ENCODE measurements at places on chromosomes 11 and 22.

- DNase-seq = no peak
These were observed 2.4 kb upstream of the CASP4 start for GRCh38 chr11:104970756-104971155.

DNA sequence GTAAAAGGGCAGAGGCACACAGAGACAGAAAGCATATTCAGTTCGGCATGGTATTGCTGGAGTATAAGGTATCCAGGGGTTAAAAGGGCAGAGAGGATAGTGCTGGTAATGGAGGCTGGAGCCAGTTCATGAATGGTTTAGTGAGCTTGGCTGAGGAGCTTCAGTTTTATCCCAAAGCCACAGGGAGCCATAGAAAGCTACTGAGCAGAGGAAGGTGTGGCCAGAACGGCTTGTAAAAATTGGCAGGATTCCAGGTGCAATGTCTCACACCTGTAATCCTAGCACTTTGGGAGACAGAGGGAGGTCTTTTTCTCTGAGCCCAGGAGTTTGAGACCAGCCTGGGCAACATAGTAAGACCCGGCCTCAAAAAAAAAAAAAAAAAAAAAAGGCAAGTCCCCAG, 186.1 kb downstream of the MYO18B start:
- no peak for DNase-seq

DNA sequence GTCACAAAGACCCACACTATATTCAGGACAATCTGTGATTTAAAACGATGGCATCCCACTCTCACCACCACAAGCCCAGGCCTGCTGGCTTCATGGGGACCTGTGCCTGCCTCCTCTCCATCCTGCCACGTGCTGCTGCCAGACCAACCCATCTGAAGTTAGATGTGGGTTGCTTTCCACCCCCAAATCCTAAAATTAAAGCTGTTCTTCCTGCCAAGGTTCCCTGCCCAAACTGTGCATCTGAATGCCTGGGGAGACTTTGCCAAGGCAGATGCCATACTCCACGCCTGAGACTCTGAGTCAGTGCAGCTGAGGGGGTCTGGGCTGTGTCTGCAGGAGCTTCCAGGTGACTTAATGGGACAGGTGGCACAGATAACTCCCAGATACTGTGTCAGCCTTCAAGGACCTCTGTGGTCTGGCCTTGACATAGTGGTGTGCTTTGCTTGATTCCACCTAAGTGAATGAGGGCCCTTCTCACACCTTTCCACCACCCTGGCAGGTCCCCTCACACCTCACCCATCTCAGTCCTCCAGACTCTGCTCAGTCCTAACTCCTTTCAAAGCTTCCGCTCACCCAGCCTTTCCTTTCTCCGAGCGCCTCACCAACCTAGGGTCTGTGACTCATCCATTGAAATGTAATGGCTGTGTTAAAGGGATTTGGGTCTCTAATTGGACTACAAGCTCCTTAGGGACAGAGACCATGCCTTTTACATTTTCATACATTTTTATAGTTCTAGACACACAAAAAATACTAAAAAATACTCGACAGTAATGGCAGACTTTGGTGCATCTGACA, 18.6 kb downstream of the ADAMTS8 start:
- no peak for DNase-seq

DNA sequence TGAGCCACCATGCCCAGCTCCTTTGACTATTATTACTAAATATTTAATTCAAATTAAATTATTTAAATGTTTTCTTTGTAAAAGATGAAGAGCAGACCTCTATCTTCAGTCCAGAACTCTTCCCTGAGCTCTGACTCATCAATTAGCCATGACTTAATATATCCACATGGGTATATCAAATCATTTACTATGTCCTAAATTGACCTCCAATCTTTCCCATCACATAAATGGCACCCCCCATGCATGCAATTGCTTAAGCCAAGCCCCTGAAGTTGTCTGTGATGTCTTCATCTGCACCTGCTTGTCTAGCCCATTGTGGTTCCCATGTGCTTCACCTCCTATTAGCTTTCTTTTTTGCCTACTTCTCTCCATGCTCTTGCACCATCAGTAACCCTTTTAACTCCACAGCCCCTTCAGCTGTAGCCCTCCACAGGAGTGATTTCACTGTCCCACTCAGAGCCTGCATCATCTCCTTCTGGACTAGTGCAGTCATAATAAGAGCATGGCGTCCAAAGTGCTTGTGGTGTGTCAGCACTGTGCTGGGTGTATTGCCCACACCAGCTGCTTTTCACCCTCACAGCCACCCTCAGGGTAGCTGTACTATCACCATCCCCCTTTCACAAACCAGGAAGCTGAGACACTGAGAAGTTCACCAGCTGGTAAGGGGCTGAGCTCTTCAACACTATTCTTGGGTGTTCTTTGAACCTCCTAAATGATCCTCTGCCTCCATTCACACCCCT, 11.8 kb upstream of the THY1 start:
- DNase-seq = no peak

GRCh38 chr22:50713571-50714056, 24.4 kb upstream of the ACR start:
- no peak for DNase-seq

GRCh38 chr11:13784441-13784840, 116.0 kb downstream of the FAR1 start:
- no peak for DNase-seq

DNA sequence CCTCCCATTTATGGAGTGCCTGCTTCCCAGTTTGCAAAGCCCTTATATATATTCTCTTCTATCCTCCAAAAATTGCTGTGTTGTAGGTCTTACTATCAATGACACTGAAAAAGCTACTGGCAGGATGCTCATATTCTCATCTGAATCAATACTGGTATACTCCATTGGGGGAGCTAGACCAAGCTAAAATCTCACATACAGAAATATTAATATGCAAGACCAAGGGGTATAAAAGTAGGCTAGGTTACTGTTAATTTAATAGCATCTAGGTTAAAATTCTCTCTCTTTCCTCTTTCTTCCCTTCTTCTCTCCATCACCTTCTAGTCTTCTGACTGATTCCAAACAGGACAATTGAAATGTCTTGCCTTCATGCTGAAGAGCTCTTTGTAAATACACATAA, 17.1 kb upstream of the BDNF start:
- DNase-seq = no peak

- DNase-seq = no peak
These were observed 11.6 kb downstream of the SCGB1A1 start for GRCh38 chr11:62430425-62430824.

GRCh38 chr11:17298302-17298701, 21.8 kb downstream of the NUCB2 start:
- no peak for DNase-seq

- no peak for DNase-seq
These were observed 46.5 kb upstream of the FIBIN start for GRCh38 chr11:26947379-26947844.

GRCh38 chr11:20762116-20762844, 92.9 kb downstream of the NELL1 start:
- no peak for DNase-seq

DNA sequence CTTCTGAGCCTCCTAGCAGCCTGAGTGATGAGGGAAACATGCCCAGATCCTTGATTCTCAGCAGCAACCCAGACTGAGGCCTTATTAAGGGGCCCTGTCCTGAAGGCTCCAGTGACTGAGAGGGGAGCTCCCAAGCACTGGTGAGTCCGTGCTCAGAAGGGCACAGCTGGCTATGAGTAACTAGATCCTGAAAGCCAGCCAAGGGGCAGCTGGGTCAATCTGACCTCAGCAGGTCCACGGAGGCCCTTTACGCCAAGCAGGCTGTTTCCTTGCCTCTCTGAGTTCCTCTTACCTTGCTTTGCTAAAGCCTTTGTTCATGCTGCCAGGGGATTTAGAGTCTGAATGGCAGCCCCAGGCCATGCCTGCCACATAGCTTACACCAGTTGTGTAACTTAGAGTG, 19.3 kb upstream of the MIEF1 start:
- no peak for DNase-seq

GRCh38 chr11:130849215-130849568, 67.1 kb downstream of the SNX19 start:
- no peak for DNase-seq

DNA sequence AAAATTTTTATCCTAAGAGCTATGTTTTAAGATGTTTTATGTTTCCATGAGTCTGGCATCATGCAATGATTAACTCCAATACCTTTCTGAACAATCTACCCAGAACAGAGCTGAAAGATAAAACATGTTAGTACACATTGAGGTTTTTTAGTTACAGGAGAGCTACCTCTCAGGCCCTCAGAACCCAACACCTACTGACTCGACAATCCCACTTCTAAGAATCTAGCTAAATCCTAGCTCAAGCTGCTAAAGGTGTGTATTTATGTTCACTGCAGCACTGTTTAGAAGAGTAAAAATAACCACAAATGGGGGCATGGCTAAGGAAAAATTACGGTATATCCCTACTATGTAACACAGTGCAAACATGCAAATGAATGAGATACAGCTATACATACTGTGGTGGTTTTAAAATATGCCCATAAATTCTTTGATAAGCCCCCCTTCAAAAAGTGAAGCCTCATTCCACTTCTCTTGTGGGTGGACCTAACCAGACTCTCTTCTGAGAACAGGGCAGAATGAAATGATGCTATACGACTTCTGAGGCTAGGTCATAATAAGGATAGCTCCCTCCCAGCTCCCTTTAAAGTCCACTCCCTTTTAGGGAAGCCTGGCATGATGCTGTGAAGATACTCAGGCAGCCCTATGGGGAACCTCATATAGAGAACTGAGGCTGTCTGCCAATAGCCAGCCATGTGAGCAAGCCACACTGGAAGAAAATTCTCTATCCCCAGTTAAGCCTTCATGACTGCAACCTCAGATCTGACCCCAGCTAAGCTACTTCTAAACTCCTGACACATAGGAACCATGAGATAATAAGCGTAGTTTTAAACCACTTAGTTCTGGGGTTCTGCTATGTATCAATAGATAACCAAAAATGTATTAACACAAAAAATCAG, 29.5 kb downstream of the TMEM123 start:
- no peak for DNase-seq

GRCh38 chr11:86919557-86920210, 35.5 kb downstream of the FZD4 start:
- DNase-seq = no peak

DNA sequence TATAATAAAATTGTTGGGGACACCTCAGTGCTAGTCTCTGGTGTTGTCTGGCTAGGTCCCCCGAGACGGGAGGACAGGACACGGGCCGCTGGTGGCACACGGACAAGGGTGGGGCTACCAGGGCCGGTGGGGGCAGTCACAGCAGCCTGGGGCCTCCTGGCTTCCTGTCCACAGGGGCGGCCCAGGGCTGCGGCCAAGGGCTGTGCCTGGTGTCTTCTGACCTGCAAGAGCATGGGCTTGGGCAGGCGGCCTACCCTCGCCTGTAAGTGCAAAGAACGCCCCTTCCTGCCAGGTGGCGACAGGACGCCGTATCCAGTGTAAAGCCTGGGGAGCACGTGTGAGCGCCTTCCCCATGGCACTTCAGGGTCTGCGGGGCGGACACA, 3.6 kb downstream of the LRFN4 start:
- DNase-seq = no peak

- DNase-seq = no peak
These were observed 9.5 kb upstream of the RIC3 start for GRCh38 chr11:8178297-8178696.

GRCh38 chr11:71542879-71543777, 5.1 kb upstream of the KRTAP5-9 start:
- no peak for DNase-seq

GRCh38 chr22:22578702-22579424, 19.8 kb upstream of the PRAME start:
- no peak for DNase-seq

- DNase-seq = no peak
These were observed 27.7 kb downstream of the DNAJC24 start for GRCh38 chr11:31397239-31397834.

DNA sequence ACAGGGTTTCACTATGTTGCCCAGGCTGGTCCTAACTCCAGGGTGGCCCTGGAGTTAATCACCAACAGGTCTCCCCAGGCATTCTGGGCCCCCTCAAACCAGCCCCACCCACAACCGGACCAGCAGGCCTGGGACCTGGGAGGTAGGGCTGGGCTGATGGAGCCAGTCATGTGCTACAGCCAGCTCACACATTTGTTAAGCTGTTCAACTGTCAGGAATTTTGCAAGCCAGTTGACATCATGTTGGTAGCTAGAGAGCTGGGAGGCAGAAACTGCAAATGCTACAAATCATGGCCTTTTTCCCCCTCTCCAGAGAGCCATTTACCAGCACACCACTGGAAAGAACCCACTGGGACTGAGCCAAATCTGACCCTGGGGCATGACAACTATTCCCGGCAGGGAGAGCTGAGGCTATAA, 6.8 kb downstream of the ARHGAP1 start:
- DNase-seq = no peak

- no peak for DNase-seq
These were observed 509.5 kb downstream of the KCNA4 start for GRCh38 chr11:29507376-29507775.

- no peak for DNase-seq
These were observed 450 bp upstream of the BCL2L13 start for GRCh38 chr22:17638182-17638431.

DNA sequence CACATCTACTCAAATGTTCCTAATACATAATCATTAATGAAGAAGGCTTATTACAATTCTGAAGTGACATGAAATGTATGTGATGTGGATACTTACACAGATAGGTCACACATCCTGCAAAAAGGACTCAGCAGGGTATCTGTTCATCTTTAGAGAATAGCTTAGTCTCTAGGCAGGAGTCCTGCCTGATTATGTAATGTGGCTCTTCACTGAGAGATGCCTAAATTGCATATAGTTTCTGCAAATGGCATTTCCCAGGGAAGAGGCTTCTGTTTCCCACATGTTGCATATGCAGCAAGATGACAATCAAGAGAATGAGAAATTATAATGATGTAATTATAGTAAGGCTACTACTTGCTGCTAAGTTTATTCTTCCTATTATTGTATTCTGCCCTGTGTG, 58.8 kb upstream of the SLC36A4 start:
- no peak for DNase-seq

- no peak for DNase-seq
These were observed 3.6 kb downstream of the PIK3IP1 start for GRCh38 chr22:31288496-31289240.

DNA sequence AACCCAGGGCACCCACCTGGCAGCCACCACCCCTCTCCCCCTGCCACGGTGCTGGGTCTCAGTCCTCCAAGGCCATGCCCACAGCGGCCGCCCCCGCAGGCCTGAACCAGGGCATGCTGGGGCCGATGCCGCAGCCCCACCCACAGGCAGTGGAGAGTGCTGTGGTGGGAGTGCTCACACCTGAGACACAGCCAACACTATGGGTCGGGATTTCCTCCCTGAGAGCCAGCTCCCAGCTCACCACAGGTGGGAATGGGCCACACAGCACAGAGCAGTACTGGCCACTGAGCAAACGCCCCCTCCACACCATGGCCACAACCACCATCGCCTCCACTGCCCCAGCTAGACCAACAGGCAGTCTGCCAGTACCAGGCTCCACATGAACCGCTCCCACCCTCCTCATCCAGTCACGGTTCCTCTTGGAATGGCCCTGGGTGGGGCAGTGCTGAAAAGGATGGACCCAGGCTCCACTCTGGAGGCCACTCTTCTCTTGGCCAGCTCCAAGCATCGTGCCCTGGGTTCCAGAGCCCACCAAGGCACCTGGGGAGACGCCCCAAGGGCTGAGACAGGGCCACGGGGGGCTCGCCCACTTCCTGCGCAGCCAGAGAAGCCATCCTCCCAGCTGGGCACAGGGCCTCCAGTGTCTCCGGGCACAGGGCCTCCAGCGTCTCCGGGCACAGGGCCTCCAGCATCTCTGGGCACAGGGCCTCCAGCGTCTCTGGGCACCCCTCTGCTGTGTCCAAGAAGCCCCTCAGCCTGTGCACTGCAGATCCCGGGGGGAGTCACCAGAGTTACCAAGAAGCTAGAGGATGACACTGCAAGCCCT, 14.2 kb downstream of the MOB2 start:
- no peak for DNase-seq

All from stimulated activated CD4-positive, alpha-beta T cell treated with anti-CD3 and anti-CD28 coated beads, TNF-alpha, amount 100 ng/mL, for 24 hours (primary cell).